H1 (cell line): ENCODE measurements at places on chromosomes 4 and X. TPM values are rescaled to one million over a fixed set of nuclear protein-coding genes. Genes with fewer than 3 reads are reported as not detected.

DNA sequence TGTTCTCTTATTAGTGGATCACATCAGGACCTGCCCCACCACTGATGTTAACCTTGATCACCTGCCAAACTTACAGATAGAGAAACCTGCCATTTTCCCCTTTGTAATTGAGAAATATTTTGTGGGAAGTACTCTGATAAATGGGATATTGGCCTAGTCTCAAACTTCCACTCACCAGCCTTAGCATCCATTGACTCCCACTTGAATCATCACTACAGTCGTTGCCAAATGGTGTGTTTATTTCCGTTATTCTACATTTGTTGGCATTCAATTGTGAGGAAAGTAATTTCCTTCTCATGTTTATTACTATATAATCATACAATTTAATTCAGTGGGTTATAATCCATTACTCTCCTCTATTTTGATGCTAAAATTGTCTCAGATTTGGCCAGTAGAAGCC, 156.4 kb upstream of the CXCL13 start:
- no peaks in the 10 kb centered on the region for H3K4me1 ChIP-seq
- no peaks in the 10 kb centered on the region for H3K36me3 ChIP-seq
- H3K4me3 ChIP-seq = no peak overlapping the region

DNA sequence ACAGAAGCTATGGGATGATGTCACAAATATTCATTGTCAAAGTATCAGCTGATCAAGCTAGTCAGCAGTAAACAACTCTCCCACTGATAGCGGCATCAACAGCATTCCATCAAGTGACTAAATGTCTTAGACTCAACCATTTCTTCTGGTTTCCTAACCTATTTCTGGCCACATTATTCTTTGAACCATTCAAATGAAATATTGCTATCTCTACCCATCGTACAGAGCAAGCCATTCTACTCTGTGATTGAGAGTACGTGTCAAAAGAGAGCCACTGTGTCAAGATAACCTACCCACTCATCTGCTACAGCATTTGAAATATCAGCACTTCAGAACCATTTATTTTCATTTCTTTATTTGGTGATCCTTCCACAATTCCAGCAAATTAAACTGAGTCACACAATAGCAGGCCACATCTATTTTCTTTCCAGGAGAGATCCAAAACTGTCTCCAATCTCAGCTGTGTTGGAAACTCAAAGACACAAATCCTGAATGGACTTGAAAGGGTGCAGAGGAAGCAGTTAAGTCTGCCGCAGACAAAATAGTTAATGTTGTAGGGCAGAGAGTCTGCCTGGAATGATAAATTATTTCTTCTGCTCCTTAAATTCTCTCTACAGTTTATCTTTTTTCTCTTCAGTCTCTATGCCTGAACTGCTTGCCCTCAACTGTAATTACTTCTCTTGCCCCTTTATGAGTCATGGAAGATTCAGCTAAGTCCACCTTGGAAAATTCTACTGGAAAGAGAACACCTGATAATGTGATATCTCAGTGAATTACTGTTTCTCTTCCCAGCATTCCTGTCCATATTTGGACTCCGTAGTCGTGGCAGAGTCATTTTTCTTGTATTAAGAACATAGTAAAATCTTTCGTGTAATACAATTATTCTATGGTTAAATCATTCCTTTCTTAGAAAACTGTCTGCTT, 364.8 kb downstream of the PDGFC start:
- no peak overlapping the region for H3K27ac ChIP-seq
- no peak for DNase-seq
- no peaks in the 10 kb centered on the region for H3K4me1 ChIP-seq
- H3K27me3 ChIP-seq = no peaks in the 10 kb centered on the region

DNA sequence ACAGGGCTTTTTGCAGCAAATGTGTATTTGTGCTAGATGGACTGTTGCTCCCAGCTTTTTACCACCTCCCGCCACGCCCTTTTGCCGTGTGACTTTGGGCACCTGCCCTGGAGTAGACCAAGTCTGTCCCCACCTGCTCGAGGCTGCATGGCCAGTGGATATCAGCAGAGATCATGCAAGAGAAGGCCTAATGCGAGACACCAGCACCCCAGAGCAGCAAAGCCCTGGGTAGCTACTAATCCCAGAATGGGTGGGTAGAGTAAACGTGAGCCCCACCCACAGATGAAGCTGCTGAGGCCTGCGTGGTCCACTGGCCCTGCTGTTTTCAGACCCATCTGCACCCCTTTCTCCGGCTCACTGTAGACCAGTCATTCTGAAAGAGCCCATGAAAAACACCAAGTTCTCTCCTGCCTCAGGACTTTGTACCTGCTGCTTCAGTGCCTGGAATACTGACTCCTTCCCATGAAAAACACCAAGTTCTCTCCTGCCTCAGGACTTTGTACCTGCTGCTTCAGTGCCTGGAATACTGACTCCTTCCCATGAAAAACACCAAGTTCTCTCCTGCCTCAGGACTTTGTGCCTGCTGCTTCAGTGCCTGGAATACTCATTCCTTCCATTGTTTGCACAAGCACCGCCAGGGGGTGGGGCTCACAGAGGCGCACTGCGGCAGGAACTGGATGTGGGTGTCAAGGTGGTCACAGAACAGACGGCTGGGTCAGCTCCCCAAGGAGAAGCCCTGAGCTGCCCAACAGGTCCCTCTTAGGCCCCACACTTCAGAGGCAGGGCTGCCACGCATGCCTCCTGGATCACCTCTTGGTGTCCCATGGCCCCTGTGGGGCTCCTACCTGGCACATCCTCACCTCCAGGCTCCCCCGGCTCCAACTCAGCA, 5.1 kb upstream of the TNIP2 start:
- no peak overlapping the region for H3K27ac ChIP-seq
- no peak for DNase-seq
- H3K27me3 ChIP-seq = 0 out of 2 replicates have a peak, but pooled peaks cover 2% of the 10 kb centered on the region

DNA sequence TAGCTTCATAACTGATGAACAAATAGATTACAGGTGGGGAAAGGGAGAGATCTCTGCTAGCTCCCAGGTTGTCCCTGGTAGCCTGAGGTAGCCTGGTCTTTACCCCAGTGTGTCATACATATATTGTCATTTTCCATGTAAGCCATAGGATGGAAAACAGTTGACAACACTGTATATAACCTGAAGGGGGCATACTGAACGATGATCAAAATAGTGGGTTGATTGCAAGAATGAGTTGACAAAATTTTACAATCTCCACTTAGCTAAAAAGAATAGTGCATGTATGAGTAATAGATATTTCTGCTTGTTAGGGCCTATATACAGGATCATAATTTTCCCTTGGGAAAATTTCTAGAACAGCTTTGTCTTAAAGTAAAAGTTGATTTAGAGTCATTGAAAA, 304.1 kb upstream of the HAND2 start:
- no peaks in the 10 kb centered on the region for H3K36me3 ChIP-seq
- no peak overlapping the region for H3K4me3 ChIP-seq
- no peak overlapping the region for H3K27ac ChIP-seq
- no peaks in the 10 kb centered on the region for H3K4me1 ChIP-seq
- no peak for DNase-seq
- no peaks in the 10 kb centered on the region for H3K27me3 ChIP-seq

DNA sequence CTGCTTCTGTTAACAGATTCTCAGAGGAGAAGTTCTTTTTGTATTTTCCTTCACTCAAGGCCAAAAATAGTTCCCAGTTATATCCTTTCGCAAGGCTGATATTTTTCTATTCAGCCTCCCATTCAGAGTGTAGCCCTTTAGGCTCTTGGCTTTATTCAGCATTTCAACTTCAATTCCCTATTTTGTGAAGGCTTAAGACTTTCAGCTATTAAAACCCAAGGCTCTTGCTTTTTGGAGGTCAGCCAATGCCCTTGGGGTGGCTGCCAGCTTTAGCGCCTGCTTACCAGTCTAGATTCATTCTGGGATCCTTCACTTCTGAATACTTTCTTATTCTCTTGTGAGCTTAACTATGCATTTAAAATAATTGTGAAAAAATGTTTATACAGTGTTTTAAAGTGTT, 57.3 kb upstream of the ADGRA3 start:
- H3K4me1 ChIP-seq = no peaks in the 10 kb centered on the region
- no peak for DNase-seq
- H3K4me3 ChIP-seq = no peak overlapping the region
- no peaks in the 10 kb centered on the region for H3K27me3 ChIP-seq

DNA sequence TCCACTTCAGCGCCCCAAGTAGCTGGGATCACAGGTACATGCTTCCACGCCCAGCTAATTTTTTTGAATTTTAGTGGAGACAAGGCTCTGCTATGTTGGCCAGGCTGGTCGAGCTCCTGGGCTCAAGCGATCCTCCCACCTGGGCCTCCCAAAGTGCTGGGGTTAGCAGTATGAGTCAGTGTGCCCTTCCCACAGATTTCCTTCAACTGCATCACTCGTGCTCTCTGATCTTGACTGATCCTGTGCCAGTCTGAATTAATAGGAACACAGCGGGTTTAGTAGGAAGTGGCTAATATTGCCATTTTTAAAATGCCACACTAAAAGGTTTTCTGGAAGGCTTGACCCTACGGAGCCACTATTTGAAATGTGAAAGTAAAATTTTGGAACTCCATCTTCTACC, 4.3 kb upstream of the SHROOM2 start:
- no peaks in the 10 kb centered on the region for H3K27me3 ChIP-seq
- no peak for DNase-seq
- no peak overlapping the region for H3K27ac ChIP-seq
- H3K4me1 ChIP-seq = no peaks in the 10 kb centered on the region

DNA sequence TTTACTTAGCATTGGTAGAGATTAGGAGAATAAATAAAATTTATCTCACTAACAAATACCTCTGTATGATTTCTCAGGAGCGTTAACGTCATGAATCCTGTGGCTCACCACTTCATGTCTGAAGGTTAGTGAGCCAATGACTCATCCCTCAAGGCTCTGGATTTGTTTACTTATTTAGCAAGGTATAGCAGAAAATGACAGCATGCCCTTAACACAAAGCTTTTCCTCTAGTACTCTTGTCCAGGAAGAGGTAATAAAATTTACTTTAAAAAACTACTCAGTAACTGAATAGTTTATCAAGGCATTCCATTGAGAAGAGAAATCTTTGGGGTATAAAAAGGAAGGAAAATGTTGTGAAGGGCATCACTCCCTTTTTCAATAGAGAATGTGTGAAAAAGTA, 823.8 kb downstream of the CCSER1 start:
- H3K4me3 ChIP-seq = no peak overlapping the region
- no peaks in the 10 kb centered on the region for H3K4me1 ChIP-seq
- DNase-seq = no peak
- H3K27ac ChIP-seq = no peak overlapping the region

GRCh38 chr4:62871078-62871477, 1538.2 kb downstream of the TECRL start:
- H3K36me3 ChIP-seq = no peaks in the 10 kb centered on the region
- H3K27me3 ChIP-seq = no peaks in the 10 kb centered on the region
- no peaks in the 10 kb centered on the region for H3K4me1 ChIP-seq
- no peak overlapping the region for H3K27ac ChIP-seq
- H3K4me3 ChIP-seq = no peak overlapping the region
- no peak for DNase-seq

GRCh38 chr4:186746581-186746980, 22.9 kb upstream of the FAT1 start:
- no peak overlapping the region for H3K27ac ChIP-seq
- no peaks in the 10 kb centered on the region for H3K4me1 ChIP-seq
- H3K36me3 ChIP-seq = no peaks in the 10 kb centered on the region

GRCh38 chr4:113784497-113785250, 23.1 kb upstream of the CAMK2D start:
- no peaks in the 10 kb centered on the region for H3K4me1 ChIP-seq
- no peaks in the 10 kb centered on the region for H3K27me3 ChIP-seq
- H3K27ac ChIP-seq = no peak overlapping the region
- no peaks in the 10 kb centered on the region for H3K36me3 ChIP-seq
- no peak for DNase-seq

- H3K27ac ChIP-seq = no peak overlapping the region
- no peak for DNase-seq
- no peaks in the 10 kb centered on the region for H3K4me1 ChIP-seq
- no peak overlapping the region for H3K4me3 ChIP-seq
Measured at GRCh38 chr4:7361280-7361895, 73.3 kb downstream of the PSAPL1 start.

- H3K4me1 ChIP-seq = no peaks in the 10 kb centered on the region
- H3K4me3 ChIP-seq = no peak overlapping the region
- H3K27me3 ChIP-seq = no peaks in the 10 kb centered on the region
- no peaks in the 10 kb centered on the region for H3K36me3 ChIP-seq
- no peak overlapping the region for H3K27ac ChIP-seq
- no peak for DNase-seq
Measured at GRCh38 chrX:138690591-138690990, 20.9 kb downstream of the FGF13 start.

- H3K36me3 ChIP-seq = no peaks in the 10 kb centered on the region
- H3K4me1 ChIP-seq = no peaks in the 10 kb centered on the region
- H3K4me3 ChIP-seq = no peak overlapping the region
- no peak for DNase-seq
Measured at GRCh38 chr4:188043154-188043553, 47.6 kb downstream of the ZFP42 start.

MBNL3 gene
- total RNA-seq = 3.2 and 3.5 TPM in 2 replicates

APLN gene
- 1.1 TPM in 2 replicates for total RNA-seq

EGFL6 gene
- total RNA-seq = 0.93 and 1.0 TPM in 2 replicates
